Breast epithelium (tissue), 4 donors: ENCODE measurements at places on chromosomes 3 and 15. TPM values are rescaled to one million over a fixed set of nuclear protein-coding genes. Genes with fewer than 3 reads are reported as not detected.

XCR1 gene
- under 0.01 TPM for total RNA-seq

CACNA1D gene
- total RNA-seq: 0.96 TPM

CLRN1 gene
- not detected for total RNA-seq

LRRN1 gene
- total RNA-seq: 18.9 TPM

GOLGA8J gene
- 0.44 TPM for total RNA-seq

CDC25A gene
- 0.80 TPM for total RNA-seq

MYL3 gene
- total RNA-seq: 5.9 TPM

MOBP gene
- total RNA-seq: not detected

- no peaks in the 10 kb centered on the region for H3K36me3 ChIP-seq
- no peaks in the 10 kb centered on the region for H3K4me1 ChIP-seq
- H3K27me3 ChIP-seq: no peaks in the 10 kb centered on the region
- no peak for DNase-seq
Observed at GRCh38 chr15:62392376-62392775, 227.3 kb upstream of the C2CD4B start.

DNA sequence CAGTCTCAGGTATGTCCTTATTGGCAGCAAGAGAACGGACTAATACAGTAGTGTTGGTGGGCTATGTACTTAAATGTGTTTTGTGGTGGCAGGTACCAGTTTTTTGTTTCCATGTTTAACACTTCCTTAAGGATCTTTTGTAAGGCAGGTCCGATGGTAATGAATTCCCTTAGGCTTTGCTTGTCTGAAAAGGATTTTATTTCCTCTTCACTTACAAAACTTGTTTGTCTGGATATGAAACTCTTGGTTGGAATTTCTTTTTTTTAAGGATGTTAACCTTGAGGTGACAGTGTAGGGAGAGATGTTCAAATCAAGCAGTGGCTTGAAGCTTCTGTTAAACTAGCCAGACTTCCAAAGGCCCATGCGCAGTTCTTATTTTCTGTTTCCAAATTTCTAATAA is 122.2 kb upstream of the FGF7 start:
- no peak for DNase-seq
- H3K4me3 ChIP-seq: no peak overlapping the region
- no peak overlapping the region for H3K27ac ChIP-seq
- no peaks in the 10 kb centered on the region for H3K36me3 ChIP-seq
- no peaks in the 10 kb centered on the region for H3K4me1 ChIP-seq

DNA sequence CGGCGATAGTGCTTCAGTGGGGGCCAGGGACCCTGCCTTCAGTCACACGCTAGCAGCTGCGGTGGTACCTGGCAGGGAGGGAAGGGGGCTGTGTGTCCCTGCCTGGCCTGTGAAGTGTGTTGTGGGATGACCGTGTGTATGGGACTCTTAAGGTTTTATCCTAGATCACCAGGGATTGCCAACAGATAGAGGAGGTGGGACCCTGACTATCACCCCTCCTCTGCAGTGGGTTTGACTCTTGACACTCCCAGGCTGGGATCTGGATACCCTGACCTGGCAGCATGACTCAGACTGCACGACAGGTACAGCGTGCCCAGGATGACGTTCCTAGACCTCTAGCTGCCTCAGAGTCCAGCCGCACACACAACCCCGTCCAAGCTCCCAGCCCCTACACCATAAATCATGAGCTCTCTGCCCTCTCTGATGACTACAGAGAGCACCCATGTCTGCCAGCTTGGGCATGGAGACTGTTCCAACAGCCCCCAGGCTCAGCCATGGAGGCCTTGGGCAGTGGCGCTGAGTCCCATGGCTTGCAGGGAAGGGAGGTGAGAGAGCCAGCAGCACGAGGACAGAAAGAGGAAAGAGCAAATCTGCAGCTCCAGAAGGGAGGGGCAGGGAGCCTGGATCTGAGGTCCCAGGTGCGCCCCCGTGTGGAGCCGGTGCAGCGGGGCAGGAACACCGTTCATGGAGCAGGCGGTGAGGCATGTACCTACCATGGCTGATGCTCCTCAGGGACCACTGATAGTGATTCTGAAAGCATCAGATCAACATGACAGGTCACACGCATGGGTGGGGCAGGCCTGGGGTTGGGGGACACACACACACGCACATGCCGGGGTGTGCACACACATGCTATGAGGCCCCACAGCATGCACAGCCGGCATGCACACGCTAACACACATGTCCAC is 71.0 kb downstream of the ADAMTS7 start:
- no peaks in the 10 kb centered on the region for H3K27me3 ChIP-seq
- no peak for DNase-seq
- H3K27ac ChIP-seq: no peak overlapping the region

DNA sequence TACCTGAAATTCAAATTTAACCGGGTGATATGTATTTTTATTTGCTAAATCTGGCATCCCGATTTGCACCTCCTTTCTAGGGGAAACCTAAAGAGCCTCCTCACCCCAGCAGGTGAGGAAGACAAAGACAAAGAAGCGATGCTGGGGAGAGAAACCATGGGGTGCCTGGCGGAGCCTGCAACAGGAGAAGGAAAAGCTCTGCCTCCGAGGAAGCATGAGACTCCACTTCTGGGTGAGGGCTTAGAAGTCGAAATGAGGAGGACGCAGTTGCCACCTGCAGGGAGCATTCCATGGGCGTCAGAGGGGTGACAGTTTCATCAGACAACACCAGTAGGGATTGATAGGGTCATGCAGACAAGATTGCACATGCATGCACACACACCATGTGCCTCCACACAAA is 30.5 kb upstream of the LYZL4 start:
- no peak overlapping the region for H3K4me3 ChIP-seq

DNA sequence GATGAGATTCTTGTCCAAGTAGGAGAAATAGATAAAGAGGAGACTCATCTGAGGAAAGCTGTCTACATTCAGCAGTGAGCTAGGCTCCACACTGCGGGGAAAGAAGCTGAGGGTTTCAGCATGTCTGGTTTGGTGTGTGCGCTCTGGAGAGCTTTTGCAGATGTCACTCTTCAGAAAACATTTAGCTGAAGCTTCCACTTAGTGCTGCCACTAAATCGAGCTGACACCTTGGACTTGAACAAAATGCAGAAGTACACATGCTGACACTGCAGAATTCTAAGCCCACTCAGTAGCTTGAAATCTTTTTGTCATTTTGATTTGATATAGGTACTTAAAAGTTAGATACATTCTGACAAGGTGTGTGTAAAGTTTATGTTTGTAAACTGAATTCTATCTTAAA is 32.3 kb upstream of the CRTC3 start:
- H3K4me3 ChIP-seq: no peak overlapping the region
- no peaks in the 10 kb centered on the region for H3K4me1 ChIP-seq
- peaks cover 10% of the 10 kb centered on the region for H3K36me3 ChIP-seq
- no peak for DNase-seq
- no peaks in the 10 kb centered on the region for H3K27me3 ChIP-seq
- H3K27ac ChIP-seq: no peak overlapping the region

GRCh38 chr3:116946376-116946775 is 236.8 kb downstream of the TUSC7 start:
- H3K36me3 ChIP-seq: no peaks in the 10 kb centered on the region
- DNase-seq: no peak

DNA sequence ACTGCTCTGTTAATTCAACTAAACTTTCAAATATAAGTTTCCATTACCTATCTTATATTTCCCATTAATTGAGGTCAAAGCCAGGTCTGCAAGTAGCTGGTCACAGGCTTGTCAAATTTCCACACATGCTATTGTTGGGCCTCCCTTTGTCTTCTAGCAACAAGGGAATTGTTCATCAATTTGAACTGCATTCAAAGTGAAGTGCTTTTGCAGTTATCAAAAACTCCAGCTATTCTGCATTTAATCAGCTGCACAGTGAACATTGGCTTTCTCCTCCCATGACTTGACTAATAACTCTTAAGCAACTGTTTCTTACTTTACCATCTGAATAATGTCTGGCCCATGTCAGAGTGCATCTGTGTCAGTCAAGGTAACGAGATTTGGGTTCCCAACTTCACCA is 198.4 kb downstream of the KCNH8 start:
- H3K27ac ChIP-seq: no peak overlapping the region
- H3K36me3 ChIP-seq: no peaks in the 10 kb centered on the region
- no peaks in the 10 kb centered on the region for H3K4me1 ChIP-seq
- H3K27me3 ChIP-seq: no peaks in the 10 kb centered on the region
- DNase-seq: no peak

GRCh38 chr3:44961888-44962287 is 14.1 kb downstream of the ZDHHC3 start:
- H3K36me3 ChIP-seq: no peaks in the 10 kb centered on the region
- DNase-seq: no peak
- H3K27me3 ChIP-seq: no peaks in the 10 kb centered on the region
- H3K27ac ChIP-seq: no peak overlapping the region

DNA sequence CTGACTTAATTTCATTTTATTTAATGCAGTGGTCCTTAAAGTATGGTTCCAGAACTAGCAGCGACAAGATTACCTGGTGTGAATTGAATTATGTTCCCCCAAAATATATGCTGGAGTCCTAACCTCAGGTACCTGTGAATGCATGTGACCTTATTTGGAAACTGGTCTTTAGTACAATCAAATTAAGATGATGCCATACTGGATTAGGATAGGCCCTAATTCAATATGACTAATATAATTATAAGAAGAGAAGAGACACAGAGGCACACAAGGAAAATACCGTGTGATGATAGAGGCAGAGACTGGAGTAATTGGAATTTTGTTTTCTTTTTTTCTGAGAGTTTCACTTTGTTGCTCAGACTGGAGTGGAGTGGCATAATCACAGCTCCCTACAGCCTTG is 12.6 kb upstream of the SPATA16 start:
- no peak overlapping the region for H3K4me3 ChIP-seq
- H3K27ac ChIP-seq: no peak overlapping the region
- no peaks in the 10 kb centered on the region for H3K4me1 ChIP-seq
- DNase-seq: no peak
- no peaks in the 10 kb centered on the region for H3K36me3 ChIP-seq
- H3K27me3 ChIP-seq: no peaks in the 10 kb centered on the region

DNA sequence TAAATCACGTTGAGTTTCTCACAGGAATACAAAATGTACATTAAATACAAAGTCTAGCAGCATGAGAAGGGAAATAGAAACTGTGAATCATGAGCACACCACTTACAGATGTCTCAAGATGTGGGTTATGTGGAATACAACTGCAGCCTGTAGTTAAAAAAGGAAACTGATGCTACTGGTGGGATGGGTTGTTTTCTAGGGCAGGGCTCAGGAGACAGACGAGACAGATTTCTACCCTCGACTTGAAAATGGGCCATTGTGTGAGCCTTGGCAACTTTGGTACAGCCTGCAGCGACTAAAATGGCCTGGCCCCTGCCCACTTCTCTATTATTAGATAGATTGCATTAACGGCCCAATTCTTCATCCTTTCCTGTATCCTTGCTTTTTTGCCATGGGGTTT is 293.1 kb downstream of the SUCLG2 start:
- no peaks in the 10 kb centered on the region for H3K36me3 ChIP-seq
- H3K4me3 ChIP-seq: no peak overlapping the region
- no peak for DNase-seq
- no peaks in the 10 kb centered on the region for H3K4me1 ChIP-seq
- no peak overlapping the region for H3K27ac ChIP-seq

- H3K4me1 ChIP-seq: no peaks in the 10 kb centered on the region
- no peak for DNase-seq
- no peak overlapping the region for H3K27ac ChIP-seq
- no peaks in the 10 kb centered on the region for H3K27me3 ChIP-seq
Observed at GRCh38 chr15:83170474-83171165, 37.0 kb downstream of the HDGFL3 start.
